Stimulated activated CD4-positive, alpha-beta T cell treated with anti-CD3 and anti-CD28 coated beads, Interleukin-2, amount 100 ng/mL, for 48 hours (primary cell): ENCODE measurements at places on chromosomes 5 and 9.

- DNase-seq = no peak
Observed at GRCh38 chr9:132622159-132622558, 39.8 kb downstream of the BARHL1 start.

DNA sequence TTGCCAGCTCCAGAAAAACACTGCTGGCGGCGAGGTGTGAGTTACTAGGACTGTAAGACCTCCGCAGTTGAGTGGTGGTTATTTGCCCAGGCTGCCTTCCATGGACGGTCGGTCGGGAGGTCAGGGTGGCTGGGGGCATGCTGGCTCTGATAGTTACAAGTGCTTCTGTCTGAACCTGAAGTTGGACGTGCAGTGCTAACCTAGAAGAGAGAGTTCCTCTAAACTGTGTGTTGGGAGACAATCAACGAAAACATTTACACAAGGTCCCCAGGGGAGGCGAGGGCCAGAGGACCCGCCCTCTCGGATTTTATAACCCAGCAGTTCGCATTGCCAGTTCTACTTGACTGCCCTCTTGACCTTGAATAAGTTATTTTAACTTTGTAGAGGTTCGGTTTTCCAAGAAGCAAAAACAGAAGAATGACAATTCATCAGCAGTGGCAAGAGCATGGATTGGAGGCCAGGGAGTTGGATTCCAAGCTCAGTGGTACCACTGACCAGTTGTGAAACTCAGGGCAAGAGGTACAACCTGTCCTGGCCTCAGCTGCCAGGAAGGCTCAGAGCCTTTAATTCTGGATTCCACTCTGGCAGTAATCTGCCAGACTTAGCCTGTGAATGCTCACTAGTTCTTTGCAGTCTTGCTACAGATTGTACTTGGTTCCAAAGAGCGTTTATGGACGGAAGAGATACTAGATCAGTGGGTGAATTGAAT, 28.7 kb upstream of the PDE8B start:
- no peak for DNase-seq

GRCh38 chr5:116068028-116068632, 16.7 kb upstream of the COMMD10 start:
- no peak for DNase-seq

GRCh38 chr5:149724884-149725283, 5.2 kb upstream of the PPARGC1B start:
- no peak for DNase-seq

DNA sequence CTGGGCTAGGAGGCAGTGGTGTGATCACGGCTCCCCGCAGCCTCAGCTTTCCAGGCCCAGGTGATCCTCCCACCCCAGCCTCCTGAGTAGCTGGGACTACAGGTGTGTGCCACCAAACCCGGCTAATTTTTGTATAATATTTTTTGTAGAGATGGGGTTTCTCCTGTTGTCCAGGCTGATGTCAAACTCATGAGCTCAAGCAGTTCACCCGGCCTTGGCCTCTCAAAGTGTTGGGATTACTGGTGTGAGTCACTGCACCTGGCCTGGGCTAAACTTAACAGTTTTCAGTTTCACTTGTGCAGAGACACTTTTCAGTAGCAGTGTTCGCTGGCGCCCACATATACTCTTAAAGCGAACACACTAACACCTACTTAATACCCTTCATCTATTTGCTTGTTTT, 205.6 kb upstream of the ZNF608 start:
- no peak for DNase-seq

- no peak for DNase-seq
Observed at GRCh38 chr9:88092797-88093331, 45.4 kb downstream of the SPATA31C2 start.

GRCh38 chr9:121819428-121820231, 168.2 kb downstream of the DAB2IP start:
- no peak for DNase-seq

- DNase-seq = no peak
Observed at GRCh38 chr9:98806394-98807035, 955 bp upstream of the GALNT12 start.

GRCh38 chr9:127904561-127905003, 5.2 kb upstream of the ST6GALNAC6 start:
- DNase-seq = no peak

- DNase-seq = no peak
Observed at GRCh38 chr9:98132158-98132557, 13.1 kb upstream of the TRIM14 start.

- DNase-seq = no peak
Observed at GRCh38 chr5:174119468-174119881, 74.0 kb downstream of the NSG2 start.

GRCh38 chr5:124761010-124761409, 14.6 kb upstream of the ZNF608 start:
- no peak for DNase-seq

DNA sequence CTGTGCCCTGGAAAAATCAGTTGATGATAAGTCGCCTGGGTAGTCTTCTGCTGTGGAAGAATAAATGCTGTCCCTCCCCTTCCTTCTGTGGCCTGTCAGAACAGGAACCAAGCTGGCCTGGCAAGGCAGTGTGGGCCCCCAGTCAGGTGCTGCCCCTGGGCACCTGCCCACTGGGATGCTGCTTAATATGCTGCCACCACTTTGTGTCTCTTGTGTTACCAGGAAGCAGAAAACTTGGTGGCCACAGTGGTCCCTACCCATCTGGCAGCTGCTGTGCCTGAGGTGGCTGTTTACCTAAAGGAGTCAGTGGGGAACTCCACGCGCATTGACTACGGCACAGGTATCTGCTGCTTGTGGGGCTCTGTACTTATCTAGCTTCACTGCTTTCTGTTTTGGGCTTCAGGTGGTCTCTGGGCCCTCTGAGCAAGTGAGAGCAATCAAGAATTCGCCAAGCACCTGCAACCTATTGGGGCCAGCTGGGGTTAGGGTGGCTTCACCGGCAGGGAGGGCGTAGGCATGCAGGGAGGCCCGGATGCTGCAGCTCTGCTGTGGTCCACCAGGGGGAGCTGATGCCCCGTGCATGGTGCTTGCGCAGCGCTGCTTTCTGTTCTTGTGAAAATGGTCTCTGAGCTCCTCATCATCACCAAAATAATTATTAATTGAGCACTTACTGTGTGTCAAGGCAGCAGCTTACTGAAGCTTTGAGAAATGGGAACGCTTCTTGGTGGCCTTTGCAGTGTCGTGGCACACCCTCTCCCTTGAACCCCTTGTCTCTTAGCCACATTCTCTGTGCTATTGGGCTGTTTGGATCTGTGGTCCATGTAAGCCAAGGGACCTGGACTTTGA, 20.3 kb downstream of the PTPA start:
- peak; percentile 83 for DNase-seq
